Naive B cell (primary cell): ENCODE measurements at places on chromosomes 2 and 18.

- DNase-seq, result no peak
Measured at GRCh38 chr2:233764264-233764663, 4.2 kb downstream of the UGT1A1 start.

DNA sequence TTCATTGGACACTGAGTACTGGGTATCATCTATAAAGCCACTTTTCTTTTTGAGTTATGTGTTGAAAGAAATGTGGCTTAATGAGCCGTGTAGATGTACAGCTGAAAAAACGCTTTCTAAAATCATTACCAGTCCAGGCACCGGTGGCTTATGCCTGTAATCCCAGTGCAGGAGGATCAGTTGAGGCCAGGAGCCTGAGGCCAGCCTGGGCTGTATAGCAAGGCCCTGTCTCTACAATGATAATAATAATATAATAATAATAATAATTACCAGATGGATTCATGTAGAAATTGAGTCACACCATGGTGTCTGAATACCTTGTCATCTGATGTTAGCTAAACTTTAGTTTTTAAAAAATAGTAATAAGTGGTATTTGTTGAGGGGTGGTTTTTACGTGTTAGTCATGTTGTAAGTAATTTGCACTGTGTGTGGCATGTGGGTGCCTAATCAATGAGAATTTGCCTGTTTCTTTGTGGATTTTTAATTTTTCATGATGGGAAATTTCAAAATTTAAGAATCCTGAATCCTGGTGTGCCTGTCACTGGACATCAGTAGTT lies 30.1 kb downstream of the NCK2 start:
- DNase-seq, result no peak

DNA sequence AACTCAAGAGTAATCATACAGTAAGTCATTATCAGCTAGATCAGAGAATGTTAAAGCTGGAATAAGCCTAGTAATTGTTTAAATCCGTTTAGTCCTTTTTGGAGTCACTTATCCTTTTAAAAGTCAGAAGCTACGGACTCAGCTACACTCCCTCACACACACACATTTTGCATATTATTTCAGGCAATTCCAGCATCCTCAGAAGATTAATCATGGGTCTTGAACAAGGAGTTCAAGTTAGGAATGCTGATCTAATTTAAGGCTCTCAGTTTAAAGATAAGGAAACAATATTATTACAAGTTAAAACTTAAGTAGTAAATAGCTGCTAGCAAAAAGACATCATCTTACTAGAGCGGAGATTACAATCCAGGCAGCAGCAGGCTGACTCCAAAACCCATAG lies 74.3 kb downstream of the GTF3C3 start:
- no peak for DNase-seq

DNA sequence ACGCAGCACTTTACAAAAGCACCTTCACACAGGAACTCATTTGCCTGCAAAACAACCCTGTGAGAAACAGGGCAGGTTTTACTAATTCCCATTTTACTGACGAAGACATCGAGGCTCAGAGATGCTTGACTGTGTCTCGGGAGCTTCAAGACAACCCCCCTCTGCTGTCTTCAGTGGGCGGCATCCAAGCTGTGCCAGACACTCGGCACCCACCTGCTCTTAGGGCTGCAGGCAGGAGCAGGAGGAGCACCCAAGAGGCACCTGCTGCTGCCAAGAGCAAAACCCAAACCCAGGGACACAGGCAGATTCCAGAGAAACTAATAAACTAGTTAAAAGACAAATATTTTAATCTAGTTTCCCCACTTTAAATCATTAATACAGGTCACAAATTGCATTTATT lies 67.9 kb downstream of the PPP4R1 start:
- DNase-seq, result no peak

DNA sequence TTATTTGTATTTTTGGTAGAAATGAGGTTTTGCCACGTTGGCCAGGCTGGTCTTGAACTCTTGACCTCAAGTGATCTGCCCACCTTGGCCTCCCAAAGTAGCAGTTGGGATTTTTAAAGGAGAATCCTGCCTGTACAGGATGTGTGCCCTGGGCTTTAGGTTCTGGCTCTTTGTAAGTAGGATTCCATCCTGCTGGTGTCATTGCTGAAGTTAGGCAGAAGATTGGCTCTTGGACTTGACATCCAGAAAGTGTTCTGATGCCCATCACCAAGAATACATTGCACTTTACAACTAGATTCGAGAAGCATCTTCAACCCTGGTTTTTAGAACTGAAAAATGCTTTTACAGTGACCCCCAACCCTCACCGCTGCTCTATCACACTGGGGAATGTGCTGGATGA lies 4.4 kb upstream of the TWIST2 start:
- no peak for DNase-seq

- no peak for DNase-seq
Measured at GRCh38 chr18:71743634-71744033, 800.5 kb downstream of the CBLN2 start.

DNA sequence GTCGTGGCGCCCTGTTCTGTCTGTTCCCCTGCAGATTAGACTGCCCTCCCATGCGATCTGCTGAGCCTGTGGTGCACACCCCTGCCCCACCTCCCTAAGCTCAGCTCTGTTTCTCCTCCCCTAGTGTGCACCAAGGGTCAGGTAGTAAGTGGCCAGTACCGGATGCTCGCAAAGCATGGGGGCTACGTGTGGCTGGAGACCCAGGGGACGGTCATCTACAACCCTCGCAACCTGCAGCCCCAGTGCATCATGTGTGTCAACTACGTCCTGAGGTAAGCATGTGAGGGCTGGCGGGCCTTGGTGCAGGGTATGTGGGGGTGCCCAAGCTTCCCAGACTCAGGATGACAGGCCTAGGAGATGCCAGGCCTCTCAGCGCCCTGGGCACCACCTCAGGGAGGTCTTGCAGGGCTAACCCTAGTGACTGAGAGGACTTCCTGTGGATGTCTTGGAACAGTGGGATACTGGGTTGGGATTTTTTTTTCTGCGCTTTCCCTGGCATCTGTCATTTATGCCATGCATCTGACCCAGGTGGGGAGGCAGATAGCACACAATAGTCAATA lies 78.4 kb downstream of the EPAS1 start:
- DNase-seq, result no peak

DNA sequence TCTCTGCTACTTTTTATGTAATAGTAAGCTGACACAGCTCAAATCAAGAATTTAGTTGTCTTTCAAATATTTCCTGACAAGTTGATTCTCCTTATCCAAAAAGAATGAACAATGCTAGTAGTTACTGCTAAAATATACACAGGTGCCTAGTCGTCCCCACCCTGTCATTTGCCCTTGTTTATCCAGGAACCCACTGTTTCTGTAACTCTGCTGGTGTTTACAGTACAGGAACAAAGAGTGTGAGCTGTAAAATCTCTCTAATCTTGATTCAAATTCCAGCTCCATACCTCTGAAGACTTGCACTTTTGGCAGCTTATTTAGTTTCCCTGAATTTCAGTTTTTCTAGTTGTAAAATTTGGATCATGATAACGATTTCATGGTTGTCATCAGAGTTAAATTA lies 21.1 kb upstream of the SCYGR2 start:
- DNase-seq, result no peak

DNA sequence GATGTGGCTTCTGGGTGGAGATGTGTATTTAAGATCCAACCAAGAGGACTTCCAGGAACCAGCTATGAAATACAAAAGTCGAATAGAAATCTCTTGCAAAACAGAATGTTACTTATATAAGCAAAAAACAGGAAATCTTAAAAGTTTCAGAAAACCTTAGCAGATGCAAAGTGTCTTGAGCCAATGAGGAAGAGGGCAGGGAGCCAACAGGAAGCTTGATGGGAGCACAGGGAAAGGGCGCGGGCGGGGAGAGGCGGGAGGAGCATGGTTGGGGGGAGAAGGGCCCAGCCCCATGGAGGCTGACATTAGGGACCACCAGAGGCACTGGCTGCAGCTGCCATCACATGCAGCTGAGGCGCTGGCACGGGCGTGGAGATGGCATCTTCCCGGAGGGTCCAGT lies 203.3 kb downstream of the SNTG2 start:
- DNase-seq, result no peak

DNA sequence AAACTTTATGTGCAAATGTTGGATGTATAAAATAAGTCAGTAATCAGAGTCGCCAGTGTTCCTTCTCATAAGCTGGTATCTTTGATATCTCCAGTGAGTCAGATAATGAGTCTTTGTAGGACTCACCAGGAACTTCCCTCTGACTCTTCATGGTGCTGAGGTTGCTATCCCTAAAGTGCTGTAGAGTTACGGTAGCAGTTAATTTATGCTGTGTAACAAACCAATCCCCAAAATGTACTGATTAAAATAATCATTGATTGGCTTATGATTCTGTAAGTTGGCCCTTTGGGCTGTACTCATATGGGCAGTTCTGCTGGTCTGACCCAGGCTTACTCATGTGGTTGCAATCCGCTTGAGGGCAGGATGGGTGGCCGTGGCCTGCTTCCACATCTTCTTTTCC lies 43.8 kb downstream of the MAIP1 start:
- DNase-seq, result no peak

DNA sequence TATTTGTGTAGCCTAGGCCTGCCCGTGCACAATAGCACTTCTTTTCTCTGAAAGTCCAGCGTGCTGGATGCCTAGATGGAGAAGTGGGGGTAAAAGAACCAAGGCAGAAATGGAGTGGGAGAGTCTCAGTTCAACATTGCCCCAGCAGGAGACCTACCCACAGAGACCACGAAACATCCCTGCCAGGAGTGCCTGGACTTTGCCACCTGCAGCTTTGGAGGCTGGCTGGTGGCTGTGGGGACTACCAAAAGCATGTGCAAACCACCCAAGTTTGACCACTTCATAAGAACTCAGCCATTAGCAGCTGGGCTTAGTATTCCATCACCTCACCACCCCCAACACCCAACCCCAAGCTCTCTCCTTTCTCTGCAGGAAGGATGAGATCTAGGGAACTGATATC lies 416.9 kb upstream of the ID2 start:
- DNase-seq, result no peak

- no peak for DNase-seq
Measured at GRCh38 chr2:155141418-155141817, 442.9 kb downstream of the KCNJ3 start.

DNA sequence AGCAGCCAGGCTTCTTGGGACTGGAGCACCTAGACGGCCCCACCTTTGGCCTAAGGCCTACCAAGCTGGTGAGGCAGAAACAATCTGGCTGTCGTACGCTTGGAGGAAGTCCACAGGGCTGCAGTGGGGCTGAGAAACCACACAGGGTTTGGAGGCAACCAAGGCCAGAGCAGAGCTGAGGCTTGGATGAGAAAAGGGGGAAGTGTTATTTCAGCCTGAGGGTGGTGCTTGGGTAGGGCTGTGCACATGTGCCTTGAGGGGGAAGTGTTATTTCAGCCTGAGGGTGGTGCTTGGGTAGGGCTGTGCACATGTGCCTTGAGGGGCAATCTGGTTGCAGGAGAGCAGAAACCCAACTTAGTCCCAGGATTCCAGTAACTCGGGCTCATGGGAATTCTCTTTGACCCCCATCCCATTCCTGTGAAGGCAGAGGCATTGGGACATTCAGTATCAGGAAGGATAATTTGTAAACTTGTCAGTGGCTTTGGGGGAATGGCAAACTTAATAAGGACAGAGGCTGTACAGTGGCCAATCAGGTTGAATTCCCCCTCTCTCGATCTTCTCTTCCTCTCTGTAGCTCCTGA lies 971 bp upstream of the FBXO41 start:
- DNase-seq, result peak; percentile 80

DNA sequence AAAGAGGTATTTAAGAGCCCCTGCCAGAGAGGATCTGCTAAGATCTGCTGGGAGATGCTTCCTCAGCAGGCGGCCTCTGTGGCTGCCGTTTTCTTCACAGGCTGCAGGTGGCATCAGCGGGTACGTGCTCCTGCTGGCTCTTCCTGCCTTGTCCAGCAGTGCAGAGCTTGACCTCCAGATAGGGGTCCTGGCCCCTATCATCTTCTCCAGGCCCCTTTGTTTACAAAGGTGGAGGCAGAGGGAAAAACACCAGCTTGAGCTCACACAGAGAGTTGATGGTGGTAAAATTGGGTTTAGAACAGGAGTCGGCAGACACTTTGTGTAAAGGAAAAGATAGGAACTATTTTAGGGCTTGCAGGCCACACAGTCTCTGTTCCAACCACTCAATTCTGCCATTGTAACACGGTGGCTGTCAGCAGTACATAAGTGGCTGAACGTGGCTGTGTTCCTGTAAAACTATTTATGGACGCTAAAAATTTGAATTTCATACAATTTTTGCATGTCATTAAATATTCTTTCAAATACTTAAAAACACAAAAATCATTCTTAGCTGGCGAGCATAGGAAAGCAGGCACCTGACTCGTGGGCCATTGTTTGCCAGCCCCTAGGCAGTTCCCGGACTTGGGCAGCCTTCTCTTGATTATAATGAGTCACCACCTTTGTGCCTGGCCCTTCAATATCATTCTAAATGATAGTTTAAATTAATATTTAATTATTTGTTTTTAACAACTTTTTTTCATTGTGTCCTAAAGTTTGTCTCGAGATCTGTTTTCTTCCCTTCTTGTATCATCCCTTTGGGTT lies 98.2 kb upstream of the B3GNT7 start:
- DNase-seq, result no peak

- no peak for DNase-seq
Measured at GRCh38 chr2:160507464-160507863, 13.9 kb upstream of the RBMS1 start.

DNA sequence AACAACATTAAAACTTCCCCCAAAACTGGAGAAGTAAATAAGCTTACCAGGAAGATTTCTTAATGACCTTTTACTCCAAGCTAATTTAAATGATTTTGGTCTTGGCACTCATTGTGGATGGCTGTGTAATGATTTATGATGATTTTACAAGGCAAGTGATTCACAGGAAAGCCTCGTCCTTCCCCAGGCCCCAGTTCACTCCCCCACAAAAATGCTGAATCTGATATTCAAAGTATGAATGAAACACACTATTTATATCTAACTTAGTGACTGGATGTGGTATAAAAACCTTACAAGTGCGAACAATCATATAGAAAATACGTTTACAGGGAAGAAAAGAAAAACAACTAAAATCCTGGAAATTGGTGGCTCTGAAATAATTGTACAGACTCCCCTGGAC lies 49.8 kb downstream of the ZNF516 start:
- DNase-seq, result no peak

GRCh38 chr2:99662761-99663341 lies 173.0 kb upstream of the REV1 start:
- no peak for DNase-seq
